ENCODE measurements at places on chromosomes 1 and 21. TPM values are rescaled to one million over a fixed set of nuclear protein-coding genes. Genes with fewer than 3 reads are reported as not detected.

- DNase-seq: no peak
Measured at GRCh38 chr21:16310176-16310575, 580.4 kb downstream of the USP25 start.

DNA sequence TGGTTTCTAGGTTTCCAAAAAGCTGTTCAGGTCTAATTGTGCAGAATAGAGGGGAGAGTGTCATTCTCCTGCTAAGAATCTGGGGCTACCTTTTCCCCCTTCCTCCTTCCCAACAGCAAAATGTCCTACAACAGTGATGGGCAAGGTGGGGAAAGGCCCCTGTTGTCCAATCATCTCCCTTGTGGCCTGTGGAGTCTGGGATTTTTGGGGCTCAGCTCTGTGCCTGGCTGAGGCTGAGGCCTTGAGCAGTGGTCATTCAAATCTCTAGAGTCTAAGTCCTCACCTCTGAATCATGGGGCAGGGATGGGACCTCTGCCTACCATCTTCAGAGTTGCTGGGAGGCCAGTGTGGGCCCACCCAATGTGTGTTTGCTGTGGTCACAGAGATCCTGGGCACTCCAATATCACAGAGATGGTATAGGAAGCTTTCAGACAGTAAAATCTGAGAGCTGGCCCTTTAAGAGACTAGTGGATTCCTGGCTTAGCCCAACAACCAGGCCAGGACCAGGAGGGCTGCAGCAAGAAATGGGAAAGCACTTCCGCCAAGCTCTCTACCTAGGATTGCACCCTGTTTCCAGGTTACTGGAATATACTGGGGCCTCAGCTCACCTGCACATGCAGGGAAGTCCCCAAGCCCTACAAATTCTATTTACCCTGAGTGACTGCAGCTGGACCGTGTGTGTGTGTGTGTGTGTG, 28.5 kb upstream of the TENT5C start:
- no peak for DNase-seq

Gene S100A10
- 25.6 TPM for total RNA-seq

DNA sequence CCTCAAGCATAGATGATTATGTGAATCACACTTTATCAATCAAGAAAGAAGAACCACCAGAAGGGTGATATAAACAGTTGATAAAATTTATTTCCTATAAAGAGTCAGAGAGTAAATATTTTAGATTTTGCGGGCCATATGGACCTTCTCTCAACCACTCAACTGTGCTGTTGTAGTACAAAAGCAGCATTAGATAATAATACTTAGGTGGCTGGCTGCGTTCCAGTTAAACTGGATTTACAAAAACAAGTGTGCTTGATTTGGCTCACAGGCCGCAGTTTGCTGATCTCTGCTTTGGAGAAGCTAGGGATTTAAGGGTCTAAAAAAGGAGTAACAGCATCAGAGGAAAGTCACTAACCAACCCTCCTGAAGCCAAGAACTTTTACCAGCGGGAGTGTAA, 1406.0 kb downstream of the KCNT2 start:
- no peak for DNase-seq

All from GM23338 (cell line).